CD14-positive monocyte (primary cell): ENCODE measurements at places on chromosomes 2 and 18.

DNA sequence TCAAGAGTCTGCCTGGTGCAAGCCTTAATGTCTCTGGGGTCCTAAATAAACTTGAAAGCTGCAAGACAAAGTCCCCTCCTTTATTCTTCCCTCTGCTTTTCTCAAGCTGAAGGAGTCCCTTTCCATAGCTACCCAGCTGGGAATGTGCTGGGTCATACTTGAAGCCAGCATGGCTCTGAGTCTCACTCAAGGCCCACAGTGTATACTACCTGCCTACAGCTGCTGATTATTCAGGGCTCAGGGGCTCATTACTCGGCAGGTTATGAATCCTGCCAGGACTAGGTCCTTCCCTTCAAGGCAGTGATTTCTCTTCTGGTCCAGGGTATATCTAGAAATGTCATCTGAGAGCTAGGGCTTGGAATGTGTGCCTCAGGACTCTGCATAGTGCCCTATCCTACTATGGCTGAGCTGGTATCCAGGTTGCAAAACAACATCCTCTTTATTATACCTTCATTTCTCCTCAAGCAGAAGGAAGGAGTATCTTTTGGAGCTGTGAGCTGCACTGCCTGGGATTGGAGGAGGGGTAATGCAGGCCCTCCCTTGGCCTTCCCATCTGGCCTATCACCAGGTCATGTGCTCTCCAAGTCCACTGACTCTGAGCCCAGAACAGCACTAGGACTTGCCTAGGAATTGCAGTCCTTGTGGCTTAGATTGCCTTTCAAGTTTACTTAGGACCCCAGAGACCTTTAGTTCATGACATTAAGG lies 22.3 kb downstream of the IL1RN start:
- no peak for DNase-seq

- DNase-seq = no peak
Observed at GRCh38 chr2:228224410-228224809, 42.9 kb upstream of the SPHKAP start.

DNA sequence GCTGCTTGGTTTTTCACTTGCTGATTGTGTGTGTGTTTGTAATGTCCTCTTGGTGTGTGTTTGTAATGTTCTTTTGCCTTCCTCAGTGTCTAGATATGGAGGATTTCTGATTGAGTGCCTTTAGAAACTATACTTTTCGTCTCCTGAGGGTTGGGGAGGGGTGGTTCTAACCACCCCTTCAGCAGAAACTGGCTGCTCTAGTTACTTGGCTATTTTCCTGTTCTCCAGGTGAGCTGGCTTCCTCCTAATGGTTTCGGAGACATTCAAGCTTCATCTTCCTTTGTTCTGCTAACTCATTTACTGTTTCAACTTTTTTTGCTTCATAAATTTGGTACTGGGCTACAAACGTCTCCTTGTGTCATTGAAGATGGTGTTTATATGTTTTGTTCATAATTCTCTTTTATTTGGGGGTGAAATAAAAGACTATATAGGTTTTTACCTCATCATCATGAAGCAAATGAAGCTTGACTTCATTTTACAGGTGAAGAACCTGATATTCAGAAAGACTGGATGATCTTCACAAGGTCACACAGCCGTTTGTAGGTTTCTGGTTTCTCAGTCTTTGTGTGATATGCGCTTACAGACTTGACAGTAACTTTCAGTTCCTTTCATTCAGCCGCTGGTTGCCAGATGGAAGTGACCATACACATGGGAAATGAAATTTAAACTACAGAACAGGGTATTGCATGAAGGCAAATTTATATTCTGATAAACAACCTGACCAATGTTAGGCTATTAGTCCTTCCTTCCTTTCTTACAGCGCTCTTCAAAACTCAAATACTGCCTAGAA lies 238.5 kb downstream of the GALR1 start:
- no peak for DNase-seq

GRCh38 chr2:198762441-198762840 lies 695.3 kb downstream of the SATB2 start:
- DNase-seq = no peak

- no peak for DNase-seq
Observed at GRCh38 chr2:66849153-66849755, 414.3 kb downstream of the MEIS1 start.
